ENCODE measurements at places on chromosomes 4 and X.

- no peak for DNase-seq
Measured at GRCh38 chr4:147879676-147880075, 147.8 kb downstream of the ARHGAP10 start.

GRCh38 chr4:168759959-168760527 lies 250.0 kb downstream of the CBR4 start:
- DNase-seq, result no peak

DNA sequence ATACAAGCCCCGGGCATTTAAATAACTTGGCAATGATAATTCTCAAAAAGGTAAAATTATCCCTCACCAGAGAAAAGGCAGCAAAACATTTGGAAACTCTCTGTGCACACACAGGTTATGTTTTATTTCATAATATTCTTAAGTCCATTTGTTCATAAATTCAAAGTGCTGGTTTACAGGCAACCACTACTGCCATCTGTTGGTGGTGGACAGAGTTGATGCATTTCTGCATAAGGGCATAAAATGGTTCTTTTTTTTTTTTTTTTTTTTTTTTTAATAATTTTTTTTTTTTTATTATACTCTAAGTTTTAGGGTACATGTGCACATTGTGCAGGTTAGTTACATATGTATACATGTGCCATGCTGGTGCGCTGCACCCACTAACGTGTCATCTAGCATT lies 31.5 kb upstream of the IL21 start:
- DNase-seq, result no peak

- no peak for DNase-seq
Measured at GRCh38 chr4:53037892-53038291, 175.8 kb downstream of the RASL11B start.

DNA sequence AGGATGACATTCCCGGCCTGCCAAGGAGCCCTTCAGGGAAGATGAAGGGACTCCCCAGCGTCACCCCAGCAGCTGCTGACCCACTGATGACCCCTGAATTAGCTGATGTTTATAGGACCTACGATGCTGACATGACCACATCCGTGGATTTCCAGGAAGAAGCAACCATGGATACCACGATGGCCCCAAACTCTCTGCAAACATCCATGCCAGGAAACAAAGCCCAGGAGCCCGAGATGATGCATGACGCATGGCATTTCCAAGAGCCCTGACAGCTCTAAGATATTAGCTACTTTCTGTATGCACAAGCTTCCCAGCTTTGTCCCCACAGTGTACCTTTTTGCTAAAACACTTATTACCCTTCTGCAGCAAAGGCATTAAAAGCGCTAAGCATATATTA lies 14.4 kb downstream of the AMBN start:
- no peak for DNase-seq

- DNase-seq, result no peak
Measured at GRCh38 chrX:140510306-140510676, 5.4 kb upstream of the SOX3 start.

DNA sequence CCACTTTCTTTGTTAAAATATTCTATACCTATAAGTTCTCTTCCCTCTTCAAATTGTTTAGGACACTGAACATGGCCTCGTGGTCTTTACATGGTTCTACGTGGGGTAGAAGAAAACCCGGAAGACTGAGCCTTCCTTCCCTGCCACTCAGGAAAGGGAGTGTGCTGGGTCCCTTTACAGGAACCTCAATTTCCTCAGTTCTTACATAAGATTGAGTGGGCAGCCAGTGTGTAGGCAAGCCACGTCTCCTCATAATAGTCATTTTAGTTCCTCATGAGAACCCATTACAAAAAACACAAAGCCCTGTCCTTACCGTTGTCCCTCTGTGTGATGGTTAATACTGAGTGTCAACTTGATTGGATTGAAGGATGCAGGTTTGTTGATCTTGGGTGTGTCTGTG lies 28.7 kb upstream of the SMIM10L2A start:
- DNase-seq, result no peak
